Suppressor macrophage treated with lipopolysaccharide for 1 hour (primary cell): ENCODE measurements at places on chromosomes 7 and 10.
A peak's percentile ranks its signal among the peaks of the same experiment; 100 is the strongest.

- peak; percentile 92 for DNase-seq
Measured at GRCh38 chr10:33661580-33662336, 327.3 kb upstream of the NRP1 start.

GRCh38 chr7:150849204-150849775 is 3.0 kb upstream of the AOC1 start:
- DNase-seq, result no peak

DNA sequence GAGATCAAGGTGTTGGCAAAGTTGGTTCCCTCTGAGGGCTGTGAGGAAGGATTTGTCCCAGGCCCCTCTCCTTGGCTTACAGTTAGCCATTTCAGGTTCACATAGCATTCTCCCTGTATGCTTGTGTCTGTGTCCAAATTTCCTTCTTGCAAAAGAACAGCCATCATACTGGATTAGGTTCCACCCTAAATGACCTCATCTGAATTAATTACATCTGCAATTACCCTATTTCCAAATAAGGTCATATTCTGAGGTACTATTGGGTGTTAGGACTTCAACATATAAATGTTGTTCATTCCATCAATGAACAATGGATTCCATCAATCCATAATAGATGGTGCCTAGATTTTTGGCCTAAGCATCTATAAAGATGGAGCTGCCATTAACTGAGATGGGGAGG is 16.2 kb upstream of the LRRC17 start:
- DNase-seq, result no peak

DNA sequence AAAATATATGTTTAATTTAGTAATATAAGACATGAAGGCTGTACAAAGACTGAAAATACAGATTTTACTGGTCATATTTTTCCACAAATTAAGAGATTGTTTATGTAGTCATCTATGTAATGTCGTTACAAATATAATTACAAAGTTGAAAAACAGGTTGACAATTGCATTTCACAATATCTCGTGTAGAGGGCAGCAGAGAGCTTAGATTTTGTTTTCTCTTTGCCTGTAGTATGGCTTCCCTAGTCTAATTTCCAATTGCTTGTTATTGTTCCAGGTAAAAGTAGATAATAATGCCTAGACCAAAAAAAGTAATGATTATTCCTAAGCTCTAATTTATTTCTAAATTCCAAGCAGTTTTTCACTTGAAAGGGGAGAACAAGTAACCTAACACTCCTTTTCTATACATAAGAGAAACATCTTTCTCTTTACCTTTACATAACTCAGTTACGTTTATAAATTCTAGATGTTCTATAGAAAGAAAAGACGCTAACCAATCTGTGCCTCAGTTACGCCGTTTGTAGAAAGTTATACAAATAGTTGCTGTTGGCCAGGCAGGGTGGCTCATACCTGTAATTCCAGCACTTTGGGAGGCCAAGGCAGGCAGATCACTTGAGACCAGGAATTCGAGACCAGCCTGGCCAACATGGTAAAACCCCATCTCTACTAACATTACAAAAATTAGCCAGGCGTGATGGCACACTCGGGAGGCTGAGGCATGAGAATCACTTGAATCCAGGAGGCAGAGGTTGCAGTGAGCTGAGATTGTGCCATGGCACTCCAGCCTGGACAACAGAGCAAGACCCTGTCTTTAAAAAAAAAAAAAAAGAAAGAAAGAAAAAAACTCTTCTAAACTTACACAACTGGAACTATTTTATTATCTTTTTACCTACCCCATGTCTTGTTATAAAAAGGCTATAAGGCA is 30.0 kb downstream of the NET1 start:
- peak; percentile 60 for DNase-seq

DNA sequence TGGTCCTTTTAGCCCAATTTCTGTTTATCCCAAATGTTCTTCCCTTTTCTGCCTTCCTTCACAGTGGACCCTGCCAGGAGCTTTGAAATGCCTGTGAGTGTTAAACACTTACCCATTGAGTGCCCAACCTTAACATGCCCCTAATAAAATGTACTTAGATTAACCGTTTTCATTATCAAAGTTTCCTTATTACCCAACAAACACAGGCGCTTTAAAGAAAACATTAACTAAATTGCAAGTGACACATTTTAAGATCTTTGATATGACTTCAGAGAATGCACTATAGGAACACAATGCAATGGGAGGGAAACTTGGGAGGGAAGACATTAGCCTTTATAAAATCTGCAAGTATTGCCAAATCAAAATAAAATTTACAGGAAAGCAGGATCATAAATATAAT is 177.0 kb downstream of the CFTR start:
- DNase-seq, result no peak

DNA sequence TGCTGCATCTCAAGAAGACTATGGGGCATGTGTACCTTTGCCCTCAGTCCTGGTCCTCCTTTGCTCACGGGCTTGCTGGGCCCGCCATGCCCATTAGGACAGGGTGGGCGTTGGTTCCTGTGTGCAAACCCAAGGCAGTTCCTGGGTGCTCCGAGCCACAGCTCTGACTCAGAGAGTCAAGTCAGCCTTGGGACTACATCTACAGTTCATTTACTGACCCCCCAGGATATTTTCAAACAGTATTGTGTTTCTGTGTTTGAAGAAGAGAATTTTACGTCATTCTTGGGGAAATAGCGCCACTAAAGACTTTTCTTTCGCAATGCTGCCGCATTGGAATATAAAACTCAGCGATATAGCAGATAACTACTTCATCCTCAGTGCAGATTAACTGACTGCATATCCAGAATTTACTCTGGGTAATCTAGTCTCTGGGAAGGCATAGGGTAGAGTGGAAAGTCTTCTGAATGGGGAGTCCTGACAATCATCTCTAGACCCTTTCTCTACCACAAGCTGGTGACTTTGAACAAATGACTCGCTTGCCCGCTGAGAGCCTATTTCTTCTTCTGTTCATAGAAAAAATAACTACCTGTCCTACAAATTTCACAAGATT is 638.9 kb upstream of the FZD8 start:
- DNase-seq, result no peak

GRCh38 chr7:101951757-101952156 is 134.3 kb downstream of the CUX1 start:
- no peak for DNase-seq

DNA sequence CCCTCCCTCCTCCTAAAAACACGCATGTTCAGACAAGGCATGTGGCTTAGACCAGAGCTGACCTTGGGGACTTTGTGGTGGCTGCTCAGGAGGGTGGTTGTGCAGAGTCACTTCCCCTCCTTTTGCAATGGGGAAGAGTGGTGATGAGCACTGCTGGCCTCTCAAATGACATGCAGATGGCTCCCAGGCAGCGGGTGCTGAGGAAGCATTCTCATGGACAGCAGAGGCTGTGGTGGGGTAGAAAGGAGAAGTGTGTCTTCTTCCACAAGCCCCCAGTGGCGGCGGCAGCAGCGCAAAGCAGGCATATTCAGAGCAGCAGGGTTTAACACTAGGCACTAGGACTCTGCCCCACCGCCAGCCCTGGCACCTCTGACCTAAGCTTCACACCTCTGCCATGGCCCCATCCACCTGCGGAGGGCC is 105.9 kb upstream of the ANLN start:
- DNase-seq, result peak; percentile 96

- no peak for DNase-seq
Measured at GRCh38 chr10:101207026-101207425, 22.2 kb downstream of the LBX1 start.

- DNase-seq, result no peak
Measured at GRCh38 chr7:152899548-152900109, 140.1 kb downstream of the ACTR3B start.

DNA sequence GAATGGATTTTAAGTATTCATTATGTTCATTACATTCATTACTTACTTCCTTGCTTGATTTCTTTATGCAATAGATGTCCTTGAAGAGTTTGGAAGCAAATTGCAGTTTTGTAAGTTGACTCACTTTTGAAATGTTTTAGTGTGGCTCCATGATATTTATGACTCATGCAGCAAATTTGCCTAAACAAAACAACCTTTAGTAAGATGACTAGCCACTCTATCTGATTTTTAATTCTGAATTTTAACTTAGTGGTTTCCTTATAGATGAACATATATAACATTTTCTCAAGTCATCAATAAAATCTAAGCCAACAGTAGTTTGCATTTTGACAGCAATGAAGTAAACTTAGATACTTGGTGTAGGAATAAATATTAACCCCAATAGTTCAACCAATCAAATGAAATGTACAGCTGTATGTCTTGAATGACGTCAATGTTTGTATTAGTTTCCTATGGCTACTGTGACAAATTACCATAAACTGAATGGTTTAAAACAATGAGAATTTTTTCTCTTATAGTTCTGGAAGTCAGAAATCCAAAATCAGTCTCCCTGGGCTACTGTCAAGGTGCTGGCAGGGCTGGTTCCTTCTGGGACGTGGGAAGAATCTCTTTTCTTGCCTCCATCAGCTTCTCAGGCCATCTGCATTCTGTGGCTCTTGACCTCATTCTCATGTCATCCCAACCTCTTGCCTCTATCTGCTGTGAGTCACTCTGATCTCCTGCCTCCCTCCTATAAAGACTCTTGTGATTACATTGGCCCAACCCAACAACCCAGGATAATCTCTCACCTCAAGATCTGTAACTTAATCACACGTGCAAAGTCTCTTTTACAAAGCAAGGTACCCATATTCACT is 73.4 kb downstream of the AHR start:
- peak; percentile 74 for DNase-seq

DNA sequence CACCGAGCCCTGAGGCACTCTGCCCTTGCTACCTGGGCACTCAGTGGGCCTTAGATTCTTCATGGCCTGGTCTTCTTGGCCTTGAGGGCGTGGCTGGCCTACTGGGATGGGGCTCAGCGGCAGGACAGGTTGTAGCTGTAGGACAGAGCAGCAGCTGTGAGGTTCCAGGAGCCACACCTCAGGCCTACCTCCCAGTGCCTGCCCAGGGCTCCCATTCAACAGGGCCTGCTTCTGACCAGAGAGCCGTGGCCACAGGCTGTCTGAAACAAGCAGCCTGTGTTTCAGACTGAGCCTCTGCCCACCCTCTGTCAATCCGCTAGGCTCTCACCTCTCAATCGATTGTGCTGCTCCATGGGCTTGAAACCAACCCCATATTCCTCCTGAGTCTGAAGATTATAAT is 928.0 kb upstream of the ZNF722 start:
- no peak for DNase-seq

DNA sequence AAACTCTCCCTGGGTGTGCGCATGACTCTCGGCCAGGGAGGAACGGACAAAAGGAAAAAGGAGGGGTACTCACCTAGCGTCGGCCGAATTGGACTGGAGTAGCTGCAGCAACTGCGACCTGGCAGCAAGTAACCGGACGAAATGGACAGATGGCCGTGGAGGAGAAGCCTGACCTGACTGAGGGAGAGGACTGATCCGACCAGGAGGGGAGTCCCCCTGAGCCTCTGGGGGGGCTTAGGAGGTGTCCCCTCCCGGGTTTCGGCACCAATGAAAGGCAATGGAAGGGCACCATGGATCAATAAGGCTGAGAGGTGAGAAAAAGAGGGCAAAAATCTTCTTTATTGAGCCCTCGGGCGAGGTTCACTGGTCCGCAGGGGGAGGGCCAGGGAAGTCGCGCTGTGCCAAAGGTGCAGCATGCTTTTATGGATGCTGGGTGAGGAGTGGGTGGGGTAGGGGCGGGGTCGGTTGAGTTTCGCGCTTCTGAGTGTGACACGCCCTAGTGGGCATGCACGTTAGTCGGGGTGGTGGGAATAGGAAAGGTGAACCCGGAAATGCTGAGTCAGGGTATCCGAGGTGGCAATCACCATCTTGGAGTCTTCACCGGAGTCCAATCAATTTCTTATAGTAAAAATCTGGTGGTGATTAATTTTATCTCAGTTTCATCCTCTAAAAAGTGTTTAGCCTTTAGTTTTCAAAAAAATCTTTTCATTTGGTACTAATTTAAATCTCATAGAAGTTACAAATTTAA is 638.5 kb upstream of the DPP6 start:
- DNase-seq, result no peak

GRCh38 chr10:113005380-113005779 is 55.3 kb downstream of the TCF7L2 start:
- no peak for DNase-seq

- peak; percentile 39 for DNase-seq
Measured at GRCh38 chr10:112955582-112956421, 5.8 kb downstream of the TCF7L2 start.

GRCh38 chr10:97058521-97058920 is 127.2 kb downstream of the SLIT1 start:
- DNase-seq, result no peak
